Right ventricle myocardium superior (tissue), 1 donor: ENCODE measurements at places on chromosomes 13 and 19. TPM values are rescaled to one million over a fixed set of nuclear protein-coding genes. Genes with fewer than 3 reads are reported as not detected.

The ZNF763 gene
- 3.7 TPM for total RNA-seq

The CADM4 gene
- total RNA-seq = 8.0 TPM

The FBXO27 gene
- 13.0 TPM for total RNA-seq

The SIAH3 gene
- not detected for total RNA-seq

The LENG9 gene
- 1.1 TPM for total RNA-seq

The KLK15 gene
- not detected for total RNA-seq

The ZSCAN18 gene
- total RNA-seq = 60.5 TPM

The CYP4F2 gene
- not detected for total RNA-seq
